ENCODE measurements at places on chromosomes 6 and 20. TPM values are rescaled to one million over a fixed set of nuclear protein-coding genes. Genes with fewer than 3 reads are reported as not detected.
A peak's percentile ranks its signal among the peaks of the same experiment; 100 is the strongest.

Gene PCSK2
- polyA plus RNA-seq: 0.18 TPM

Gene COX4I2
- 5.4 TPM for polyA plus RNA-seq

Gene POPDC3
- 0.41 TPM for polyA plus RNA-seq

Gene GNAS-AS1
- 0.32 TPM for polyA plus RNA-seq

Gene PBOV1
- polyA plus RNA-seq: not detected

Gene GPSM3
- 146 TPM for polyA plus RNA-seq

Gene RBBP8NL
- polyA plus RNA-seq: 0.64 TPM

Gene PTGIS
- polyA plus RNA-seq: 3.3 TPM

Gene GTSF1L
- polyA plus RNA-seq: 0.75 TPM

Gene TXLNB
- polyA plus RNA-seq: 6.3 TPM

Gene PSORS1C2
- 16.4 TPM for polyA plus RNA-seq

DNA sequence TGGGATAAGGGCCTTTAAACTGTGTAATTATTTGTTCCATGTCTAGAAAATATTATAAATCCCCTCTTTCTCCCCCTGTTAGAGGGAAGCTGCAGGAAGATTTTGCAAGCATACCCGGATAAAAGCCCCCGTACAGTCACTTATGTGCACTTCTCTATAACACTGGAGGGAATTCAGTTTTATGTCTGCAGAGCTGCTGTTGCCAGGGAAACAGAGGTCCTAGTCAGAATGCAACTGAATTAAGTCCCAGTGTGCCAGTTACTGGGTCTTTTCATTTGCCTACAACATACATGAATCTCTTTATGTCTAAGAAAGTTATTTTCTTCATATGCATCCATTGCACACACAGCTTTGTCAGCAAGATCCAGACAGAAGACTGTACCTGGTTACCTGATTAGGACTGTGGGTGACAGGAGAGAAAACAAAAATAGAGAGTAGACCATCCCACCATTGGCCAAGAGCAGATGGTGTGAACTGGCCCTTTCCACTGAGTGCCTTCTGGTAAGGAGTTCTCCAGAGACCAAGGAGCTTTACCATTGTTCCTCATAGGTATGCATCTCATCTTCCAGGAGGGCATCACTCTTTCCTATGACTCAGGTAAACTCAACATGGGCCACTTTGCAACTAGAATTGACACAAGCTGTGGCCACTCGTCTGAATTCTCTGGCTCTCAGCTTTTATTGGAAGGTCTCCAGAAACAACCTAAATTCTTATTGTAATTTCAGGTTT is 180.8 kb upstream of the PHACTR1 start:
- H3K27ac ChIP-seq: no peak overlapping the region
- H3K4me3 ChIP-seq: no peak overlapping the region
- H3K27me3 ChIP-seq: no peaks in the 10 kb centered on the region
- no peaks in the 10 kb centered on the region for H3K4me1 ChIP-seq

GRCh38 chr20:22579119-22579427 is 5.3 kb downstream of the FOXA2 start:
- H3K27me3 ChIP-seq: peaks cover 97% of the 10 kb centered on the region
- no peak for DNase-seq

GRCh38 chr6:90896075-90896547 is 309.2 kb upstream of the MAP3K7 start:
- no peaks in the 10 kb centered on the region for H3K36me3 ChIP-seq
- H3K4me3 ChIP-seq: no peak overlapping the region
- no peaks in the 10 kb centered on the region for H3K27me3 ChIP-seq
- no peaks in the 10 kb centered on the region for H3K4me1 ChIP-seq

DNA sequence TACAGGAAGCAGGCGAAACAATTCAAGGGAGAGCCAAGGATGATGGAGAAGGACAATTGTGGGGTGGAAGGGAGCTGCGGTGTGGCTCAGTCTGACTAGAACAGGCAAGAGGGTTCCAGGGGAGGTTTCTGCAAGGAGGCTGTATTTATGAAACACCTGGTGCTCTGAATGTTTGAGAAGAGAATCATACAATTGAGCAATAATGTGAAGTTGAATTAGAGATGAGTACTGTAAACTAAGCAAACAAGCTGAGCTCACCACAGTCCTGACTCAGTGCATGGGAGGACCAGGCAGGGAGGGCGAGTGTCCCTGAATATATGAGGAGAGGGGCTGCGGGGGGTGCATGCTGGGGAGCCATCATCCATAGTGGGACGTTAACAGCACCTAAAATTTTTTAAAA is 279.7 kb downstream of the KIF16B start:
- H3K36me3 ChIP-seq: no peaks in the 10 kb centered on the region
- H3K4me1 ChIP-seq: no peaks in the 10 kb centered on the region
- H3K27ac ChIP-seq: no peak overlapping the region
- DNase-seq: no peak
- no peaks in the 10 kb centered on the region for H3K27me3 ChIP-seq
- no peak overlapping the region for H3K4me3 ChIP-seq

GRCh38 chr20:47677635-47678453 is 107.4 kb downstream of the SULF2 start:
- no peaks in the 10 kb centered on the region for H3K27me3 ChIP-seq
- DNase-seq: peak; percentile 60
- H3K4me3 ChIP-seq: no peak overlapping the region
- no peaks in the 10 kb centered on the region for H3K4me1 ChIP-seq
- no peaks in the 10 kb centered on the region for H3K36me3 ChIP-seq

DNA sequence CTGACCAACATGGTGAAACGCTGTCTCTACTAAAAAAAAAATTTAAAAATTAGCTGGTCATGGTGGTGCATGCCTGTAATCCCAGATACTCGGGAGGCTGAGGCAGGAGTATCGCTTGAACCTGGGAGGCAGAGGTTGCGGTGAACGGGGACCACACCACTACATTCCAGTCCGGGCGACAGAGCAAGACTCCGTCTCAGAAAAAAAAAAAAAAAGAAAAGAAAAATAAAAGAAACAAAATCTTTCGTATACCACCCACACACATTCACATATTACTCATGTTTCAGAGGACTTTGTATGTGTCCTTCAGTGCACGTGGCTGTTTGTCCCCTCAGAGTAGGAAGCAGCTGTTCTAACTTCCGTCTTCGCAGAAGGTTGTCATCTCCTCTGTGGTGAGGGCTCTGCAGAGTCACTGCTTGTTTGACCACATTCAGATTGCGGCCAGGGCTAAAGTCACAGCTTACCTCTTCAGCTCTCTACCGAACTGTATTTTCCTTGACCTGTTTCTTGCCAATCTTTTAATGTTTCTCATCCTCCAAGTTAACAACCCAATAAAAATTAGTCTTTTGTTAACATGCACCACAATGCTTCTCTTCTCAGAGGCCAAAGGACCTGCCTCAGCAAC is 36.6 kb upstream of the HIVEP1 start:
- H3K4me1 ChIP-seq: peaks cover 12% of the 10 kb centered on the region
- no peaks in the 10 kb centered on the region for H3K36me3 ChIP-seq
- H3K4me3 ChIP-seq: no peak overlapping the region
- no peaks in the 10 kb centered on the region for H3K27me3 ChIP-seq

- H3K27me3 ChIP-seq: peaks cover 14% of the 10 kb centered on the region
- peaks cover 2% of the 10 kb centered on the region for H3K4me1 ChIP-seq
- DNase-seq: no peak
- H3K27ac ChIP-seq: no peak overlapping the region
Measured at GRCh38 chr6:42135722-42136121, 6.7 kb downstream of the C6orf132 start.

GRCh38 chr20:19407196-19407595 is 194.8 kb downstream of the SLC24A3 start:
- no peaks in the 10 kb centered on the region for H3K36me3 ChIP-seq
- no peak for DNase-seq
- no peak overlapping the region for H3K4me3 ChIP-seq
- H3K4me1 ChIP-seq: no peaks in the 10 kb centered on the region
- H3K27ac ChIP-seq: no peak overlapping the region

- DNase-seq: no peak
- H3K4me1 ChIP-seq: no peaks in the 10 kb centered on the region
- H3K27ac ChIP-seq: no peak overlapping the region
- no peaks in the 10 kb centered on the region for H3K36me3 ChIP-seq
- H3K27me3 ChIP-seq: no peaks in the 10 kb centered on the region
Measured at GRCh38 chr20:6450841-6451240, 316.6 kb upstream of the BMP2 start.

GRCh38 chr20:7975851-7976414 is 35.7 kb upstream of the HAO1 start:
- no peak overlapping the region for H3K27ac ChIP-seq
- H3K4me3 ChIP-seq: no peak overlapping the region
- DNase-seq: no peak
- no peaks in the 10 kb centered on the region for H3K27me3 ChIP-seq
- no peaks in the 10 kb centered on the region for H3K36me3 ChIP-seq
- H3K4me1 ChIP-seq: no peaks in the 10 kb centered on the region

DNA sequence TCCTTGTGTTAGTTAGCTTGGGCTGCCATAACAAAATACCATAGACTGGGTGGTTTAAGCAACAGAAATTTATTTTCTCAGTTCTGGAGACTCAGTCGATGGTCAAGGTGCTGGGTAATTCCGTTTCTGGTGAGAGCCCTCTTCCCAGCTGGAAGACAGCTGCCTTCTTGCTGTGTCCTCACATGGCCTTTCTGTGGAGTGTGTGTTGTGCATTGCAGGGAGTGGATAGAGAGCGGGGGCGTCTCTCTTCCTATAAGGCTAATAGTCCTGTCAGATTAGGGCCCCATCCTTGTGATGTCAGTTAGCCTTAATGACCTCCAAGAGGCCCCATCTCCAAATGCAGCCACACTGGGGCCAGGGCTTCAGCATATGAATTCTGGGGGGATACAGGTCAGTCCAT is 19.2 kb downstream of the CHMP4B start:
- H3K4me1 ChIP-seq: peaks cover 50% of the 10 kb centered on the region
- H3K4me3 ChIP-seq: no peak overlapping the region
- no peak overlapping the region for H3K27ac ChIP-seq
- no peak for DNase-seq

DNA sequence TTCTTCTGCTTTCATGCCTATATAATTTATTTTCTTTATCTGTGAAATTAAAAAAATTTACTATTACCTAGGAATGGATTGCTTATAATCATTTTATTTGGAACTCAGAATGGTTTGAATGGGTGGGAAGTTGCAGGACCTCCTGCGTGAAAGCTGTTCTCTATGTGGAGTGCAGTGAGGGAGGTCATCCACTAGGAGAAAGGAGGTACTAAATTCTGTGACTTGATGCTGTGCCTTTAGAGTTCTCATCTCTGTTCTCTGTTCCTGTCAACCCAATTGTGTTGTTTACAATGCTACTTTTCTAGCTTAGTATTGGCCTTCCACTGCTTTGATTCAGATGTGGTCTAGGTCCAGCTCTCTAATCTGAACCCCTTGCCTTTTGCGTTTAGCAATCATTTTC is 65.0 kb upstream of the HIVEP1 start:
- H3K27ac ChIP-seq: no peak overlapping the region
- no peak for DNase-seq
- H3K36me3 ChIP-seq: no peaks in the 10 kb centered on the region
- H3K4me3 ChIP-seq: no peak overlapping the region
- no peaks in the 10 kb centered on the region for H3K4me1 ChIP-seq

DNA sequence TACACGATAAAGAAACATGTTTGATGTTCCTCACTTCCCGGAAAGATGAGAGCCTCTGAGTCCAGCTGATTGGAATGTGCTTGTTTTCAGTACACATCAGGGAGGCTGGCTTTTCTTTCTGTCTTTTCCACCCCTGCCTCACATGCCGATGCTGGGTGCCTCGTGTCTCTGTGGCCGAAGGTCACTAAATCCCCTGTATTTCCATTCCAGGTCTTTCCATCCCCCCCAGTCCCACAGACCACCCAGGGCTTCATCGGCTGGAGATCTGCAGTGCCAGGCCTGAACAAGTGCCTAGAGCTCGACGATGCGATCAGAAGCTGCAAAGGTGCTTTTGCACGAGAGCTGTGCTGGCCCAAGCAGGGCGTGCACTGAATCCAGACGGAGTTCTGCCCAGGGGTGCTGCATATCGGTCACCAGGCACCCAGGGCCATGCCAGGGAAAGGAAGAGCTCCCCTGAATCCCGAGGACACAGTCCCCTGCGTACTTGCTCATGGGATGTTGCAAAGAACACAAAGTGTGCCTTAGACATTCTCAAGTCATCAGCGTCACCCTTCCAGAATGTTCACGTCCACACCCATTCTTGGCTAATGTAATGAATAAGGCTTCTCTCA is 67.9 kb downstream of the ANKRD60 start:
- no peak overlapping the region for H3K4me3 ChIP-seq
- H3K27ac ChIP-seq: no peak overlapping the region
- DNase-seq: no peak
- peaks cover 2% of the 10 kb centered on the region for H3K27me3 ChIP-seq
- H3K4me1 ChIP-seq: no peaks in the 10 kb centered on the region

- no peak for DNase-seq
- H3K27ac ChIP-seq: no peak overlapping the region
Measured at GRCh38 chr20:25270829-25271251, 23.0 kb downstream of the PYGB start.

DNA sequence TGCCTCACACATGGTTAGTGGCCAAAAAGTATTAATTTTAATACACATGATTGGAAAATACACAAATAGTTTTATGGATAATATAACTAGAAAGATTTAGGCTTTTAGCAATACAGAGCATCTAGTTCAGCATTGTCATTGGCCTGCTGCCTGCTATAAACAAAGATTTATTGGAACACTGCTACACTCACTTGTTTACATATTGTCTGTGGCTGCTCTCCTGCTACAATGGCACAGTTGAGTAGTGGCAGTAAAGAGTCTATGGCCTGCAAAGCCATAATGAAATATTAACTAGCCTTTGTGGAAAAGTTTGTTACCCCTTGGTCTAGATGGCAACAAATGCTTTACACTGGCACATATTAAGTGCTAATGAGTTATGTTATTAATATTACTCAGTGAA is 37.8 kb downstream of the ZNF451 start:
- no peaks in the 10 kb centered on the region for H3K4me1 ChIP-seq
- H3K27me3 ChIP-seq: no peaks in the 10 kb centered on the region
- no peak for DNase-seq
- H3K27ac ChIP-seq: no peak overlapping the region

DNA sequence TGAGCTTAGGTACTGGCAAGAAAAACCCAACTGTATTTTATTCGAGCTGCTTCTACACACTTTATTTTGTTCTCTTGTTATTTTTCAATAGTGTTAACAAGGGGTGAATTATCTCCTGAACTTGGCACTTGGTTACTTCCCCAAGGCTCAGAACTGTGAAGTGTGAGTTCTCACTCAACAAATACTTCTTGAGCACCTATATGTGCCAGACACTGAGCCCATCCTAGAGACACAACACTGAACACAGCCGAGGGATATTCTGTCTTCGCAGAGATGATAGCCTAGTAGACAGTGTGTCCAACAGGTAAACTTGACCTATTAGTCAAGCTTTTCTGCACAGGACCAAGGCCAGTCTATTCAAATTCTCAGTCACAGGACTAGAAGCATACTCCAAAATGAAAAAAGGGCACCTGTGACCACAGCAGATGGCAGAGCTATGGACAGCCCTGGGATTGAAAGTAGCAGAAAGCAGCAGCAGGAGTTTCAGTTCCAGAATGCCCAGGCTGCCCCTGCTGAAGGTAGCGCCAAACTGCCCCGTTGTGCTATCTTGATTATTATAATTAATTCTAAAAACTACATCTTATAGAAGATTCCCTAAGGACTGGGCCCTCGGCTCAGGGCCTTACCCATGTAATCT is 77.8 kb upstream of the TAB2 start:
- H3K27ac ChIP-seq: no peak overlapping the region
- no peaks in the 10 kb centered on the region for H3K36me3 ChIP-seq

GRCh38 chr20:22511943-22512910 is 72.1 kb downstream of the FOXA2 start:
- no peaks in the 10 kb centered on the region for H3K4me1 ChIP-seq
- H3K27me3 ChIP-seq: no peaks in the 10 kb centered on the region
- DNase-seq: no peak

Data from thymus (tissue), 14 donors.